ENCODE measurements at places on chromosomes 11 and 22. TPM values are rescaled to one million over a fixed set of nuclear protein-coding genes. Genes with fewer than 3 reads are reported as not detected.

- no peaks in the 10 kb centered on the region for H3K36me3 ChIP-seq
- no peaks in the 10 kb centered on the region for H3K27me3 ChIP-seq
Observed at GRCh38 chr11:112453601-112454577, 193.2 kb upstream of the PLET1 start.

DNA sequence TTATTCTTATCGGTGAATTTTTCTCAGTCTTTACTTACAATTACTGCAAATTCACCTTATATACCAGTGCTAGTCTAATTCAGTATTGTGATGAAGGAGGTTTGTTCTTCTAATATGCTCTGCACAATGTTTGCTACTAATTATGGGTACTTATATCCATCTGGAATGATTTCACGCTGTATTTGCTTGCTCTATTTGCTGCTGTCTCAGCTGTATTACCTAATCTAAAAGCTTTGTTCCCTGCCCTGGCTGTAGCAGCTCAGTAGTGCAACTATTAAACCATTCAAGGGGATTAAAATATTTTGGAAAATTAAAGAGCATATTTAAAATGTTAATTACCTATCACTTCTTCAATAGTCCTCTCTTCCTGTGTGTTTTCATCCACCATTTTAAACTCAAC lies 375.3 kb downstream of the LUZP2 start:
- H3K27ac ChIP-seq, result no peak overlapping the region
- no peaks in the 10 kb centered on the region for H3K27me3 ChIP-seq
- no peaks in the 10 kb centered on the region for H3K4me1 ChIP-seq
- DNase-seq, result no peak
- no peak overlapping the region for H3K4me3 ChIP-seq

DNA sequence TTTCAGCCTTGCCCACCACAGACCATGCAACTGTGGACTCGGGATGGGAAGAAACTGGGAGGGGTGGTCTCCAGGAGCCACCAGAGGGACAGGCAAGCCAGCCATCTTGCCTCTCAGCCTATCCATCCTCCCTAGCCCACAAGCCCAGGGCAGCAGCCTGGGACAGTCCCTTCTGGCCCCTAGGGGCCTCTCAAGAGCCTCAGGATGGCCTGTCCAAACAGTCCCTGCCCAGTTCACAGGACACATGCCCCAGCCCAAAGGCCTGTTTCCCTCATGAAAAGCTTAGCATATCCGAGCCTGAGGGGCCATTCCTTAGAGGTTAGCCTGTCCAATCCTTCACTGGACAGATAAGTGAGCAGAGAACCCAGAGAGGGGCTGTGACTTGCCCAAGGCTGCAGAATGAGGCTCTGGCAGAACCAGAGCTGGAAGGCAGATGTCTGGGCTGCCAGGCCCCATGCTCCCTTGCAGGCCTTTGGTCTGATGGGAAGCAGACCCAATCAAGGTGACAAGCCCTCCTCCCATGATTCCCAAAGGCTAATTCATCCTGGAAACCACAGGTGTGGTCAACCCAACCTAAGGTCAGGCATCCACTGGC lies 28.2 kb downstream of the LRRC10B start:
- DNase-seq, result no peak
- no peak overlapping the region for H3K4me3 ChIP-seq
- no peaks in the 10 kb centered on the region for H3K36me3 ChIP-seq
- H3K27ac ChIP-seq, result no peak overlapping the region
- H3K4me1 ChIP-seq, result peaks cover 23% of the 10 kb centered on the region

DNA sequence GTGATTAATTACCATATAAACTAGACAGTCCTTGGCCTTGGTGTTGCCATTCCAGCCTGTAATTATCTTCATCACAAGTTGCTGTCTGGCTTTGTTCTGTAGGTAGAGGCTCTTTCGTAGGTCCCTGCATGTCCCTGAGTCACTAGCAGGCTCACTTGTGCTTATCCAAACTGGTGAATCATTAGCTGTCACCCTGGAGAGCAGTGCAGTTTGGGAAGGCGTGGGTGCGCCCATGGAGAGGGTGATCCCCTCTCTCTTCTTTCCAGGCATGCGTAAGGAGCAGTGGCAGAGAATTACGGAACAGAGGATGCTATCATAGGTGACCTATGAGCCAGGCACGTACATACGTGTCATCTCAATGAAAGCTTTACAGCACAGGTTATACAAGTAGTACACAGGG lies 11.0 kb upstream of the EHF start:
- H3K27ac ChIP-seq, result no peak overlapping the region
- no peaks in the 10 kb centered on the region for H3K36me3 ChIP-seq
- no peaks in the 10 kb centered on the region for H3K4me1 ChIP-seq
- H3K27me3 ChIP-seq, result no peaks in the 10 kb centered on the region

DNA sequence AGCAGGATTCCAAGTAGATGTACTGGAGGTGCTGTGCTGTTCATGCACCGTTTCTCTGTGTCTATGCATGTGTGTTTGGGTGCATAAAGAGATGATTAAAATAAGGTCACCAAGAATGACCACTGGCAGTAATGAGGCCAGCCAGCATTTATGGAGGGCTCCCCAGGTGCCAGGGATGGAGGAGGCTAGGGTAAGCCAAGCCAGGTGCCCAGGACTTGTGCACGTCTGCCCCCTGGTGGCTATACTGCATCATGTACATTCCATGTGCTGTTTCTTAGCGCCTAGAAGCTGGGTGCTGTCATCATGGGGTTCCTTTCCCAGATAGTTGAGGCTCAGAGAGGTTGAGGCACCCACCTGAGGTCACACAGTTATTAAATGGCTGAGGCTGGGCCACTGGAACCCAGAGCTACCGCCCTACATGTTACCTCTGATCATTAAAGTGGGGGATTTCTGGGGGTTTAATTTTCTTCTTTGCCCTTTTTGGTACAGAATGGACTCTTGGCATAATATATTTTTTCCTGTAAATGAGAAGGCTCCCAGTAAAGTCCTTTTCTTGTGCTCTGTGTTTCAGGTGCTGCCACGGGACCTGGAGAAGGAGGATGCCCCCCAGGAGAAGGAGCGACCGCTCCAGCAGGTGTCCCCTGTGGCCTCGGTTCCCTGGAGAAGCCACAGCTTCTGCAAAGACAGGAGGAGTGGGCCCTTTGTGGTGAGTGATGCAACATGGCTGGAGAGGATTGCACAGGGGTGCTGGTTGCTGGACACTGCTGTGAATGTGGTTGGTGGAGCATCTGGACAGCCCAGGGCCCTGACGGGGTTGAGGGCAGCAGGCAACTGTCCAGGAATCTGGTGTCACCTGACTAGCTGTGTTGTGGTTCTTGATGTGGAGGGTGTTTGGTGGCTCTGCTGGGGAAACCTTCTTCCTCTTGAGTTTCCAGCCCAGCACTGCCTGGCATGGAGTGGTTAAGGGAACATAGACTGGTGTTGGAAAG lies 96.4 kb downstream of the KIAA1671 start:
- DNase-seq, result peak; percentile 84
- H3K27ac ChIP-seq, result no peak overlapping the region
- H3K27me3 ChIP-seq, result no peaks in the 10 kb centered on the region

DNA sequence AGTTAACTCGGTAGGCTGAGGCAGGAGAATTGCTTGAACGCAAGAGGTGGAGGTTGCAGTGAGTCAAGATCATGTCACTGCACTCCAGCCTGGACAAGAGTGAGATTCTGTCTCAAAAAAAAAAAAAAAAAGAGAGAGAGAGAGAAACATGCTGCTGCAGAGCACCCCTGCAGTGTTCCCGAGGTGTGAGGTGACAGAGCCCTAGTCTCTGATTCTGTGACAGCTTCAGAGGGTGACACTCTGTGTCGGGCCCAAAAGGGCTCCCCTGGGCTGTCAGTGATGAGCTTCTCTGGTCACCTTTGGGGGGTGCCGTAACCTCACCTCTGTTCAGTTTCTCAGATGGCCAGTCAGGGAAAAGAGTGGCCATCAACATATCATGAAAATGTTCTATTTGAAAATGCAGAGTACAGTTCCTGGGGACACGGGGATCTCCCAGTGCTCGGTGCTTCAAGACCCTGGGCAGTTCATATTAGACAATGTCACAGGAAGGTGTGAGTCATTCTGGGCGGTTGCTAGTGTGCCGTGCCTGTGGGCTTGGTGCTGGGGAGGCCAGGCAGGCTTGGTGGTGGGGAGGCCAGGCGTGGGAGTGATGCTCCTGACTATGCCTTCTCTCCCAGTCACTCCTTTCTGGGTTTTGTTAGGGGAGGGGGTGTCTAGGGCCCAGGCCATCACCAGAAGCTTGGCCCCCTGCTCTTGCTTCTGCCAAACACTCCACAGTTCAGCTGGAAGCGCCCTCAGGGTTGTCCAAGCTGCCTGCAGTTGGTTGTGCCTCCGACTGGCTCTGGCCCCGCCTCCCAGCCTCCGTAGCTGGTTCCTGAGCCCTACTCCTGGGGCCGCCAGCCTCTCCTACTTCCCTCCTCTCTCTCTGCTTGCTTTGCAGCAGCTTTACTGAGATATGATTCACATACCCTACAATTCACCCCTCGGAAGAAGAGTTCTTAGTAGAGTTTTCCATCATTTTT lies 52.5 kb upstream of the CLDN5 start:
- H3K27ac ChIP-seq, result no peak overlapping the region
- no peak for DNase-seq
- H3K27me3 ChIP-seq, result no peaks in the 10 kb centered on the region
- no peak overlapping the region for H3K4me3 ChIP-seq

- no peaks in the 10 kb centered on the region for H3K27me3 ChIP-seq
- no peak overlapping the region for H3K27ac ChIP-seq
- no peak overlapping the region for H3K4me3 ChIP-seq
- H3K36me3 ChIP-seq, result no peaks in the 10 kb centered on the region
- H3K4me1 ChIP-seq, result peaks cover 12% of the 10 kb centered on the region
Observed at GRCh38 chr11:108871152-108871551, 206.3 kb downstream of the DDX10 start.

DNA sequence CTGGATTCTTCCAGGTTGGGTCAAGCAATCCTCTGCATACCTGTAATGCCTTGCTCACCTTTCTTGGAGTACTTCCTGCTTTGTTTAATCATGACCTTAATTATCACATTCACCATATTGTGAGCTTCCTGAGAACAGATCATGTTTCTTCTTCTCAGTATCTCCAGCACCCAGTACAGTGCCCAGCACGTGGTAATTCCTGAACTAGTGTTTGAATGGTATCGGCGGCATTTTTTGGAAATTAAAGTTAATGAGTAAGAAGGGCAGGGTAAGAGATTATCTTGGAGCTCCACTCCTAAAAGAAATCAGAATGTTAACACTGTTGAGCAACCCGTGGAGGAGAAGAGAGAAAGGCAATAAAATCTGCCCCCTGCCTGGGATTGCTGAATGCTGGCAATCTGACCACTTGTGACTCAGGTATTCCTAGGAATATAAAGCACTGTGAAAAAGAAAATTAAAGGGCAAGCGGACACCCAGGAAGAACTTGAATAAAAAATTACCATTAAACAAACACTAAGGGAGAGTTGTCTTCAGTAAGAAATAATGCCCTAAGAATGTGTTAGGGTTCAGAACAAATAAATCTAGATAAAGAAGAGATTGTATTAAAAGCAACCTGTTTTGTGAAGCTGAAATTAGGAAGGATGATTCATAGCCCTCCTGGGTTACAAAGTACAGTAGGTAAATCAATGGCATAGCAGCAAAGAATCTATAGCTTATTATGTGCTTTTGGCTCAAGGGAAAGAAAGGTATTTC lies 92.9 kb downstream of the PDHX start:
- H3K27me3 ChIP-seq, result no peaks in the 10 kb centered on the region
- DNase-seq, result no peak
- no peaks in the 10 kb centered on the region for H3K4me1 ChIP-seq
- no peaks in the 10 kb centered on the region for H3K36me3 ChIP-seq
- H3K27ac ChIP-seq, result no peak overlapping the region

GRCh38 chr11:121035780-121036179 lies 11.9 kb downstream of the TBCEL start:
- no peaks in the 10 kb centered on the region for H3K36me3 ChIP-seq
- H3K4me1 ChIP-seq, result peaks cover 5% of the 10 kb centered on the region
- H3K27me3 ChIP-seq, result no peaks in the 10 kb centered on the region
- H3K4me3 ChIP-seq, result no peak overlapping the region
- no peak for DNase-seq
- H3K27ac ChIP-seq, result no peak overlapping the region

GRCh38 chr11:96303064-96303463 lies 39.9 kb downstream of the MAML2 start:
- H3K27ac ChIP-seq, result no peak overlapping the region
- no peaks in the 10 kb centered on the region for H3K27me3 ChIP-seq
- DNase-seq, result no peak
- H3K4me3 ChIP-seq, result no peak overlapping the region
- H3K36me3 ChIP-seq, result no peaks in the 10 kb centered on the region

- H3K27me3 ChIP-seq, result no peaks in the 10 kb centered on the region
- DNase-seq, result no peak
- H3K4me3 ChIP-seq, result no peak overlapping the region
- H3K36me3 ChIP-seq, result no peaks in the 10 kb centered on the region
- H3K27ac ChIP-seq, result no peak overlapping the region
- H3K4me1 ChIP-seq, result peaks cover 2% of the 10 kb centered on the region
Observed at GRCh38 chr11:116972691-116973090, 125.5 kb downstream of the SIK3 start.

DNA sequence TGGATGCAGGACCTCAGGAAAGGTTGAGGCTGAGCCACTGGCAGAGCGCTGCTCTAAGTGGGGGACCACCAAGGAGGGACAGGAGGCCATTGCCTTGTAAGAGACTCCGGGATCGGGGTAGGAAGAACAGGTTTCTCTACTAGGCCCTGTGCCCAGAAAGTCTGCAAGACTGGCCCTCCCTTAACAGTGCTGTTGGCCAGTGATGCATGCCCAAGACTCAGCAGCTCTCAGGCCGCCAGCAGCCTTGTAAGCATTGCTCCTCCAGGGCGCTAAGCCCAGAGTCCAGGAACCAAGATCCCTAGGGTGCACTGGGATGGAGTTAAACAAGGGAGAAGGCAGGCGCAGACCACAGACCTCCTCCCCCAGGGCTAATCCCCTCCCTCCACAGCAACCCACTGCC lies 39.3 kb upstream of the PANX1 start:
- H3K27ac ChIP-seq, result no peak overlapping the region
- no peak overlapping the region for H3K4me3 ChIP-seq
- H3K27me3 ChIP-seq, result no peaks in the 10 kb centered on the region
- no peak for DNase-seq

DNA sequence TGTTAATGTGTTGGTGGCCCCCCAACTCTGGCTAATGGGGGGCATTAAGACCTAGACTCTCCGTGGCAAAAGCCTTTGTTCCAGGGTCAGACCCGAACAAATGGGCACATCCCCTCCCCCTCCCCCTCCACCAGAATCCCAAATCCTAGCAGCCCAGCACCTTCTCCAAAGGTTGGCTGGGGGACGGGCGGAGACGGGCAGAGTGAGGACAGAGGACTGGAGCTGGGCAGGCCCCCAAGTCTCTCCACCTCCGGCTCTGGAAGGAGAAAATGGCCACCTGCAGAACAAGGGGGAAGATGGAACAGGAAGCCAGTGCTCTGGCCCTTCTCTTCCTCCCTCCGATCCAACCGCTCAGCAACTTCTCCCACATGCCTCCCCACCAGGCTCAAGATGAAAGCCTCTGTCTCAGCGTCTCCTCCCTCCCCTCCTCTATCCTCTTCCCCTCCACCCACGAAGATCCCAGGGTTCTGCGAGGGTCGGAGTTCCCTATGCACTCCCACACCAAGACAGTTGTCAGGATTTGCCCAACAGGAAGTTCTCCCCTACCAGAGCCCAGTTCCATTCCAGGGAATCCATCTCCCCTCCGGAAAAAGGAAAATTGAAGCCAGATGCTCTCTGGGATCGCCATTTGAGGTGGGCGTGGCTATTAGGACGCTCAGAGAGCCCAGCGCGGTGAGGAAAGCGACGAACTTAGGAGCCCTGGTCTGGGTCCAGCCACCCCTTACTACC lies 20.1 kb downstream of the ADA2 start:
- H3K4me1 ChIP-seq, result peaks cover 16% of the 10 kb centered on the region
- H3K27me3 ChIP-seq, result no peaks in the 10 kb centered on the region
- H3K36me3 ChIP-seq, result no peaks in the 10 kb centered on the region
- H3K4me3 ChIP-seq, result peak overlapping the region; percentile 54
- peak; percentile 50 for DNase-seq
- peak overlapping the region; percentile 99 for H3K27ac ChIP-seq

Gene AQP11
- 1.2 TPM for total RNA-seq

Gene APOL3
- total RNA-seq, result not detected

Gene TECTA
- 0.77 TPM for total RNA-seq

Gene LRRC74B
- not detected for total RNA-seq
